Stimulated activated CD8-positive, alpha-beta memory T cell treated with anti-CD3 and anti-CD28 coated beads, Interleukin-15, amount 100 ng/mL, for 24 hours (primary cell): ENCODE measurements at places on chromosomes 6 and 20.

- no peak for DNase-seq
Observed at GRCh38 chr20:33178726-33179125, 10.8 kb downstream of the BPIFA2 start.

DNA sequence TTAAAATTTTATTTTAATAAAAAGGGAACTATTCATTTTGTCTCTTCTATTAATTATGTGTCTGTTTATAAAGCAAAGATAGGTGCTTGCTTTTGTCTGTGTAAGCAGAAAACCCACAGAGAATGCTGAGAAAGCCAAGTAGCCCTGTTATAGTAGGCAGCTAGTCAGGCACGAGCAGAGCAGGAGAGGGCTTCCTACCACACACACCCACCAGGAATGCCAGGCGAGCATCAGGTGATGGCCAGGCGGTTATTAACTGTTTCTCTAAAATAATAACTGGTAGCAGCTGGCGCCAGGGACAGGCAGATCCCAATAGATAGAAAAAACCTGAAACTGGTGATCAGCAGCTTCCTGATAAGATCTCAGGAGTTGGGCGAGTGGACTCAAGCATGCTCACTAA is 15.7 kb downstream of the C6orf15 start:
- DNase-seq, result no peak

DNA sequence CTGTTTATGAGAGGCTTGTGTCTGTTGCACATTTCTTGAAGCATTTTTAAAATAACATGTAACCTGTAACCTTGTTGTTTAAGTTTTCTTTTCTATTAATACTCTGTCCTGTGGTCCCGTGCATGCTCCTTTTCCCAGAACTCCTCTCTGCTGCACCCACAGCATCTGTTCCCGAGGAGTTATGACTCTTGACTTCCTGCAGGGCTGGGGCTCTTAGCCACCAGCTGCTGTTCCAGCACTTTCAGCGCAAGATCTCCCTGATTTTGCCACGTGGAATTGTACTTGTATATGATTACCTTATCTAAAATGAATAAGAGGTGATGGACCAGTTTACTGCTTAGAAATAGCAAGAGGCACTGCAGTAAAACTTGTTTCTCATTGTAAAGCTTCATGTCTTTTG is 150.6 kb downstream of the QKI start:
- DNase-seq, result no peak

DNA sequence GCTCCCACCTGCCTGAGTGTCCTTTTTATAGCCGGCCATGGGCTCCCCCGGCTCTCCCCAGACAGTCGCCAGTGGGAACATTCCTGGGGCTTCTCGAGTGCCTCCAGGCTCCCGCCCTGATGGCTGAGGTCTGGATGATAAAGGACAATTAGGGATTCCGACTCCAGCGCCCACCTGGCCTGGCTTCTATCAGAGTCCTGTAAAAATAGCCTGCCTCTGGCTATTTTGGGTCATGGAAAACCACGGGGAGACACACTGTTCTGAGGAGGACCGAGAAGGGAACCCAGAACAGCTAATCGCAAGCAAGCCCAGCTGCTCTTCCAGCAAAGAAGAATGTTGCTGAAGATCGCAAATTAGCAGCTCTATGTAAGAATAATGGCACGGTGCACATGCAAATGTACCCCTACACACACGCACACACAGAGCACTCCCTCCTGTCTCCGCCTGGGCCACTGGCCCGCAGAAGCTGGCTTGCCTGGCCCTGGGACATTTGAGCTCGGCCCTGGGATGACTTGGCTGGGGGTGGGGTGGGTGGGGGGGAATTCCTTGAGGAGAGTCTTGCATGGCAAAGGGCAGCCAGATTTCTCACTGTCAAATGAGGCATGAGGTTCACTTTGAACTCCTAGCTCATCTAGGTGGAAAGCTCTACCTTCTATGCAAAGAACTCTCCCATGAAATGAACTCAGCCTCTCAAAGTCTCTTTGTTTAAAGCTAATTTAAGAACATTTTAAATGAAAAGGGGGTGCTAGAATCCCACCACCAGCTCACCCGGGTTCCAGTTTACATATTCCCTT is 55.3 kb downstream of the CTCFL start:
- no peak for DNase-seq

DNA sequence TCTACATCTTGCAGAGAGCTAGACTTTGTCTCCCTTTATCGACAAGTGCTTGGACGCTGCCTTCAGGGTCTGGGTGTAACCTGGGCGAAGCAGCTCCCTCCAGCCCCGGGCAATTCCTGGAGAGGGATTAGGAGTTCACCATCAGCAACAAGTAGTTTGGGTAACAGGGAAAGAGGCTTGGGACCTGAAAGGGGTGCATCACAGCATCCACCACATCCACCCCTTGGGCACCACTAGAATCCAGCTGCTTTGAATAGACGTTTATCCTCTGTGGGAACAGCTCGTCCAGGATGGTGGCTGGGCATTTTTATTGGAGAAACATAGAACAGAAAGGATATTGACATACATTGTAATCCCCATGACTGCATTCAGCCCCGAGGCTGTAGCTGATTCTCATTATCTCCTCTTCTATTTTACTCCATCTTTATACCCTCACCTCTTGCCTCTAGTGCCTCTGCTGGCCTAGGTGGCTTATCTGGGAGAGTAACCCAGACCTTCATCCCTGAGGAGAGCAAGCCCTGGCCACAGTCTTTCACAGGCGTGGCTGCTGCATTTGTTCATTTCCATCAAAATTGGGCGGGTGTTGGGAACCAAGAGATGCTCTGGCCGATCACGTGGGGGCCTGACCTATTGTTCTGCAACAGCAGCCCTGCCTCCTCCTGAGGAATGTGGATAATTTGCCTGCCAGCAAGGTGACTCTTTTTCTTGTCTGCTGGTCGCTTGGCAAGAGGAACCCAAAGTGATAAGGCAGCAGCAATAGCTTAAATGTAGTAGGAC is 109.2 kb upstream of the RALGAPA2 start:
- DNase-seq, result no peak
